ENCODE measurements at places on chromosomes 1 and 21.

DNA sequence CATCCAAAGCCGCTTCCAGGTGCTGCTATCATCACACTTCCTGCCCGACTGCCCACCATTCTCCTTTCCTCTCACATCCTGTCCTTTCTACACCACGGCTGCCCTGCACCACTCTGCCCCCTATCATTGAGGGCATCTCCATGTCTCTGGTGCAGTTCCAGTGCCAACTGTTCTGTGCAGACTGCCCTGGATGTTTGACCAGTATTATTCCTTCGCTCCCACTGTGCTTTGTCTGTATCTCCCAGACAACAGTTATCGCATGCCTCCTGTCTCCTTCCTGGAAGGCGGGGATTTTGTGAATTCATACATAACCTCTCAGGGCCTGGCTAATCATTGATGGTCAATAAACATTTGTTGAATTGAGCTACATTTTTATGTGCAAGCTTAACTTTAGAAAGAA is 63.6 kb upstream of the GNG12 start:
- DNase-seq: no peak

DNA sequence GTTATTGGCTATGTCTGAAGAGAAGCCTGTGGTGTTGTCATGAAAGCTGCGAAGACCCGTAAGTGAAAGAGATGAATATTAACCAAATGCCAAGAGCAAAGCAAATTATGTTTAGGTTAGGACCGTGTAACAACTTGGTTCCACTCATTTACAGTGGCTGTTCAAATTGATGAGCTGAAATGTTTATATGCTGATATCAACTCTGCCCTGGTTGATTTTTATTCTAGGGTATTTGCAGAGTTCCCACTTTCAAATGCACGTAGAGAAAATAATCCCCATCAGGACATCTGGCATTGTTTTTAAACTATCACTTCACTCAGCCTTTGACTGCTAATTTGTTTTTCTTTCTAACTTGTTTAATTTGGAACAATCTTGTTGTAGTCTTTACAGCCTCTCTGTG is 581.6 kb upstream of the ADAMTS5 start:
- DNase-seq: no peak

GRCh38 chr1:167797015-167797414 is 75.2 kb downstream of the MPZL1 start:
- no peak for DNase-seq

- no peak for DNase-seq
These were observed 63.5 kb downstream of the AKT3 start for GRCh38 chr1:243786531-243786930.

DNA sequence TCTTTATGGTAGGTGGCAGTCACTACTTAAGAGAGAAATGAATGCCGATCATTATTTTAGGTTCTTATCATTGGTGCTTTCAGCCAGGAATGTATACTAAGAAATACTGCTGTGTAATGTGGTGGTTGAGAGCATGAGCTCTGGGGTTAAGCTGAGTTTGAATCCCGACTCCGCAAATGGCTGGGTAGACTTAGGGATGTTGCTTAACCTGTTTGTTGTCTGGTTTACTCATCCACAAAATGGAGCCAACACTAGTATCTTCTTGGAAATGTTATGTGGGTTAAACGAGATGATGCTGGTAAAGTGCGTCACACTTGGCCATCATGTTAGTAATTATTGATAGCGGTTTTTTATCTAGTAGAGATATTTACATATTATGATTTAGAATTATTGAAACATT is 83.8 kb downstream of the WDR3 start:
- no peak for DNase-seq

GRCh38 chr1:12665511-12665910 is 21.6 kb downstream of the AADACL4 start:
- DNase-seq: no peak

GRCh38 chr1:47181095-47181954 is 8.5 kb downstream of the PDZK1IP1 start:
- no peak for DNase-seq

- DNase-seq: no peak
These were observed 53.6 kb downstream of the SLC66A1 start for GRCh38 chr1:19365721-19366120.

- DNase-seq: no peak
These were observed 2.3 kb upstream of the SF3B4 start for GRCh38 chr1:149929856-149930255.

GRCh38 chr1:23774174-23774880 is 3.9 kb upstream of the PITHD1 start:
- no peak for DNase-seq

GRCh38 chr1:203177470-203178039 is 1.9 kb upstream of the MYBPH start:
- DNase-seq: no peak

- no peak for DNase-seq
These were observed 101.2 kb downstream of the LAMC2 start for GRCh38 chr1:183287191-183287675.

DNA sequence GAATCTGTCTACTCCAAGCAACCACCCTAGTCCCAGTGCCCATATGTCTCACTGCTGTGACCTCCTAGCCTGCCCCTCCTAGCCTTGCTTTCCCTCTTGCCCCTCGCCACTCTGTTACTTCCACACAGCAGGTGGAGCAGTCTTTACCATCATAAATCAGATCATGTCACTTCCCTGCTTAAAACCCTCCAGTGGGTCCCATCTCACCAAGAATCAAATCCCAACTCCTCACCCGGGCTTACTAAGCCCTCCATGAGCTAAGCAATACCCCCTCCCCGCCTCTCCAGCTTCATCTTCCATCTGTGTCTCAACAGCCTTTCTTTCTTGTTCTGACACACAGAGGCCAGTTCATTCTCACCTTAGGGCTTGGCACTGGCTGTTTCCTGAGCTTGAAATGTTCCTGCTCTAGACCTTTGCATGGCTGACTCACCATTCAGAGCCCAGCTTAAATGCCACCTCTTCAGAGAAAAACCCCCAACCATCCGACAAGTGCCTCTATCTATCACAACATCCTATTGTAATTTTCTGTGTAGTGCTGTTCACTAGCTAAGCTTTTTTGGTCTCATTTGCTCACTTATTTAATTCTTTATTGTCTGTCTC is 22.3 kb downstream of the KNCN start:
- peak; percentile 49 for DNase-seq

DNA sequence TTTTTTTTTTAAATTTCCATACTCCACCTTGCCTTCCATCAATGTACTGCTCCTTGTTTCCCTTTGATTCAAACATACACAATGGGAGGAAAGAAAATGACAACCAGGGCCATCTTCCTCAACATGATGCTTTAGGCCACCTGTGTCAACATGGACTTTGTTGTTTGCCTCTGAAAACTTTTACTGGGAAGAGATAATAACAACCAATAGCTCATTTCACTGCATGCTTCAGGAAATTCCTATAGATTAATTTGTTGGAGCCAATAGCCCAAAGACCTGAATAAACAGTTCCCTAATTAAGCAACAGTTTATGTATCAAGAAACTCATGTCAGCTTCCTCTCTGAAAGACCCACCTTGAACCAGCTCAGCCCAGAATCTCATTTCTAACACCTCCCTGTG is 3.2 kb downstream of the KRTAP15-1 start:
- no peak for DNase-seq
